Memory B cell (primary cell): ENCODE measurements at places on chromosomes 1 and 21.

DNA sequence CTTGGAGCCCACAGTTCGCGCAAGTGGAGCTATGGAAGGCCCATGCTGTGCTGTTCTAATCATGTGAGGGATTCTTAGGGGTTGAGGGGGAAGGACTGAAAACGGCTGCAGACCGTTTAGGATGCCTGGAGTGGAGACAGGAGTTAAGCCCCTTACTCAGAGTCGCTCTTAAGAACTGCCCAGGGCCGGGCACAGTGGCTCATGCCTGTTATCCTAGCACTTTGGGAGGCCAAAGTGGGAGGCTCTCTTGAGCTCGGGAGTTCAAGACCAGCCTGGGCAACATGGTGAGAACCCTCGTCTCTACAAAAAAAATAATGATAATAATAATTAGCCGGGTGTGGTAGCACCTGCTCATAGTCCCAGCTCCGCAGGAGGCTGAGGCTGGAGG is 1.1 kb downstream of the ZNF672 start:
- no peak for DNase-seq

- DNase-seq: no peak
These were observed 21.3 kb upstream of the IL10 start for GRCh38 chr1:206793620-206794019.

DNA sequence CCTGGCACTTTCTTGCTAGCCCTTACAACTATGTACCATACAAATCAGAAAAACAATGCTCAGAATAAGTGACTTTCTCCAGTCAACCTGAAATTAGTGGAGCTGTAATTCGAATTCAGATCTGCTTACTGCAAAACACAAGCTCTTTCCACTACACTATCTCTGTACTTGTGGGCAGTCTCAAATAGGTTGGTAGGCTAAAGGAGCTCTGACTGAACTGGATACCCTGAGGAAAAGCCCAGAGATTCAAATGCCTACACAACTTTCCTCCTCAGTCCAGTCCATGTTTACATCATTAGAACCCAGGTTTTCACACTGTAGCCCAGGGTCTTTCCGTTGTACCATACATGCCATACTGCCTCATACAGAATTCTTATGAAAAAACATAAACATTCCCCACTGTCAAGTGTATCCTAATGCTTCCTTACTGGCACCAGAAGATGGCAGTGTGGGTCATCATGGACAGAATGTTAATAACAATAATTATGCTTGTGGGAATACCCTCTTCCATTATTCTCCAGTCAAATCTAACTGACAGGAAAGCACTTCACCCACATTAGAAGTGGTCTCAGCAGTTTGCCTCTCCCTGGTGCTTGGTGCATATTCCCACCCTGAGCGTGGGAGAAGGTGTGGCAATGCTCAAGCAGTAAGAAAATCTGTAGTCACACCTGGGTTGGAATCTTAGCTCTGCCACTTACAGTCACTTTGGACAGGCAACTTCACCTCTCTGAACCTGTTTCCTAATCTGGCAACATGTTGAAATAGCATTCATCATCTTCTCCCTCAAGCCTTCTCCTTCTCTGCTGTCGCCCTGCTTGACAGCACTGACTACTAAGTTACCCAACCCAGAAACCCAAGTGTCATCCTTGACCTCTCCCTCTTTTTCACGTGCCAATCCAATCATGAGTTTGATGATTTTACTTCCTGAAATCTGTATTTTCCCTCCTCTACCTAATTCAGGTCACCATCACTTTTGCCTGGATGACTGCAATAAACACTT is 14.4 kb upstream of the ZFYVE9 start:
- DNase-seq: peak; percentile 14

- no peak for DNase-seq
These were observed 23.0 kb upstream of the KCNA10 start for GRCh38 chr1:110541906-110542395.
